ENCODE measurements at places on chromosomes 13 and 19.

DNA sequence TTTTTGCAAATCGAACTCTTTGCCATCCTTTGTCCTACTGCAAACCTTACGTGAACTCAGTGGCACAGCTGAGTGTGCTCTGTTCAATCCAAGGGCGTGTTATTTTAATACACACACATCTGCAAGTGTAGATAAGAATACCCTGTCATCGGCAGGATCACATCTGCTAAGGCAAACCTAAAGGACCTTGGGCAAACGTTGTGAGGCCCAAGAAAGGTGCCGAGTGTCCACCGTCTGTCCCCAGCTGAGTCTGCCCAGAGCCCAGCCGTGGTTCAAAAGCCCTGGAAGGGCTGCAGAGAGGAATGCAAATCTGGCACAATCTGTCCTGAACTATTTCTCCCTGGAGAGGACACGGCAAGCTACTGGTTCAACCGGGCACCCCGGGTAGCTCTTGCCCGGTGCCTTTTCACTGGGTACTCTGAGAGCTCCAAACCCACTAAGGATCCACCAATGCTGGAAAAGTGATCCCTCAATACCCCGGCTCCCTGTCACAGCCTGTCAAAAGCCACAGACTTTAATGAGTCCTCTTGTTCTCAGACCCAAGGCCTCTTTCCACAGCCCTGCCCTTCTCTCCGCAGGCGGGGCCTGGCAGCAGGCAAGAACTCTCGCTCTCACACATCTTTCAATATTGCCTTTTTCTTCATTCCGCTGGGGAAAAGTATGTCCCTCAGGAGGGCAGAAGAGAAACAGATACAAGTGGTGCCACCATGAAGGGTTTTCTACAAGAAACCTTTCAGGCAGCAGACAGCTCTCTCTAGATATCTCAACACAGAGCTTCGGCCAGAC, 17.0 kb downstream of the SLC7A1 start:
- no peak for DNase-seq

- peak; percentile 2 for DNase-seq
Observed at GRCh38 chr13:90233933-90234672, 1113.4 kb upstream of the MIR17HG start.

- no peak for DNase-seq
Observed at GRCh38 chr13:114047358-114047881, 73.5 kb upstream of the C13orf46 start.

DNA sequence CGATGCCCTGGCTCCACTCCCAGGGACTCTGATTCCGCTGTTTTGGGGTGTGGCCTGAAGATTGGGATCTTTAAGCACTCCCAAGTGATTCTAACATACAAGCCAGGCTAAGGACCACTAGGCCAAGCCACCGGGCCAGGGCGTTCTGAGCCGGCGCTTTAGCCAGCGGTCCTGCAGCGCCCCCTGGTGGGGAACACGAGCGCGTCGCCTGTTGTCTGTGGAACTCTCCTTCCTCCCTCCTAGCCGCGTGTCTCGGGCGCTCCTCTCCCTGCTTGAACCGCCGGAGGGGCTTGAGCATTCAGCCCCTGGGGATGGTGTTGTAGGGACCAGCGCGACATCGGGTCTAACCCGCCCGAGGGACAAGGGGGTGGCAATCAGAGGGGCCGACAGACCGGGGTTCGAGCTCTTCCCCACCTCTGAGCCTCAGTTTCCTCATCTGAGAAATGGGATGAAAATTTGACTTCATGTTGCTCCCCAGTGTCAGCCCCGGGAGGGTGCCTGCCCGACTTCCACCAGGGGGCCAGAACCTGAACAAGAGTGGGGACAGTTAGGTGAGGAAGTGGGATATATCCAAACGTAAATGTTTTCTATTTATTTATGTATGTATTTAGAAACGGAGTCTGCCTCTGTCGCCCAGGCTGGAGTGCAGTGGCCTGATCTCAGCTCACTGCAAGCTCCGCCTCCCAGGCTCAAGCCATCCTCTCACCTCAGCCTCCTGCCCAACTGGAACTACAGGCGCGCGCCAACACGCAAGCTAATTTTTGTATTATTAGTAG, 18.0 kb upstream of the PNMA8B start:
- peak; percentile 76 for DNase-seq

- DNase-seq, result no peak
Observed at GRCh38 chr13:21882766-21883165, 211.9 kb downstream of the FGF9 start.

GRCh38 chr19:18562086-18562485, 4.4 kb downstream of the KXD1 start:
- no peak for DNase-seq

DNA sequence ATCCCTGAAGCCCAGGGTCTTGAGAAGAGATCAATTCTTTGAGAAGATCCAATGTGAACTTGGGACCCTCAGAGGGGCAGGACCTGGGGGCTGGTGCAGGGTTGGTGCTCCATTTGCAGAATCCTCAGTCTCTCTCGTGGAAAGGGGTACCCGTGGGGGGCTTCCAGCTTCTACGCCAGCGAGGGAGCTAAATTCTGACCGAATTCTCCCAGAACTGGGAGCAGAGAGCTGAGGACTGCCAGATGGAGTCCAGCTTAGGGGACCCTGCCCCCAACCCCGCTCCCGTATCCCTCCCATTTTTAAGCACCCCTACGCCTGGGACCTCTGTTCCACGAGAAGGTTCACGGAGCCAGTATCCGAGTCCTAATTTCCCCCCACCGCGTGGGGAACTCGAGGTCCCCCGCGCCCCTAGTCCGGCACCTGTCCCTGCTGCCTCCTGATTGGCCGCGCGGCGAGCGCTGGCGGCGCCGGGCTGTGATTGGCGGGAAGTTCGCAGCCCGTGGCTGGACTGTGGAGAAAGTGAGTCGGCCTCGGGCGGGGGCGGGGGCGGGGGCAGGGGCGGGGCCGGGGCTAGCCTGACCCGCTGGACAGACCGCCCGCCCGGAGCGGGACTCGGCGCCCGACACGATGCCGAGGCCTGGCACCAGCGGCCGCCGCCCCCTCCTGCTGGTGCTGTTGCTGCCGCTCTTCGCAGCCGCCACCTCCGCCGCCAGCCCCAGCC, 4.4 kb upstream of the LTBP4 start:
- DNase-seq, result no peak

GRCh38 chr13:107365466-107366215, 797.7 kb upstream of the ARGLU1 start:
- DNase-seq, result no peak

DNA sequence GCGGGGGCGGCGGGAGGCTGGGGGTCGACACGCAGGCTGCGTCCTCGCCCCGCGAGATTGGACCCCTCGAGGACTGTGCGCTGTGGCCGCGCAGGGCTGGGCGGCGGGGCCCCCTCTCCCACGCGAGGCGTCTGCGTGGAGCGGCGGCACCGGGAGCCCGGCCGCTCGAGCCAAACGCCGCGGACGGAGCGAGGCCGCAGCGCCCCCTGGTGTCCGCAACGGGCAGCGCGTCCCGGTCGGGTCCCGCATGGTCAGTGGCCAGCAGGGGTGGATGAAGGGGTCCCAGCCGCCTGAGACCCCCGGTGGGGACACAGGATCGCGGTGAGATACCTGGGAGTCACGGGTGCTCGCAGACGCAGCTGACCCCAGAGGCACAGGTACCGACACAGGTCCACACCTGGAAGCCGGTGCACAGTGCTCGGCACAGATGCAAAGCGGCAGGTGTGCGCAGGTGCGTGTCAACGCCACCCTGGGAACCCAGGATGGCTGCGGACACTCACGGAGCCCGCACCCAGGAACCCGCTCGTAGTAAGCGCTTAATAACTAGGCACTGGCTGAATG, 2.1 kb upstream of the CIRBP start:
- DNase-seq, result peak; percentile 71

DNA sequence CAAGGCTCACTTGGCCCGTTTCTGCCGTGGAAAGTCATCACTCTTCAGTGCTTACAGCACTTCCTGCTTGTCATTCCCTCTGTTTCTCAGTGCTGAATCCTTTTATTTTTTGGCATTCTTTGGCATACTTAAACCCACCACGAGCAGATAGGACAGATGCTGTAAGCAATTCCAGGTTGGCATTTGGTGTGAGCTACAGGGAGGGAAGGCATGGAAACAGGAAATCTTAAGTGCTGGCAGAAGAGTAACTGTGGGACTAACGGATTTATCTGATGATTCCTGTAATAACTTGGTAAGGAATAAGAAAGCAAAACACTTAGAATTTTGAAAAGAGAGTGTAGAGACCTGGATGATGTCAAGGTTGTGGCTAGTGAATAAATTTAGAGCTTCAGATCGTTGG, 273.4 kb downstream of the GPC6 start:
- DNase-seq, result no peak

DNA sequence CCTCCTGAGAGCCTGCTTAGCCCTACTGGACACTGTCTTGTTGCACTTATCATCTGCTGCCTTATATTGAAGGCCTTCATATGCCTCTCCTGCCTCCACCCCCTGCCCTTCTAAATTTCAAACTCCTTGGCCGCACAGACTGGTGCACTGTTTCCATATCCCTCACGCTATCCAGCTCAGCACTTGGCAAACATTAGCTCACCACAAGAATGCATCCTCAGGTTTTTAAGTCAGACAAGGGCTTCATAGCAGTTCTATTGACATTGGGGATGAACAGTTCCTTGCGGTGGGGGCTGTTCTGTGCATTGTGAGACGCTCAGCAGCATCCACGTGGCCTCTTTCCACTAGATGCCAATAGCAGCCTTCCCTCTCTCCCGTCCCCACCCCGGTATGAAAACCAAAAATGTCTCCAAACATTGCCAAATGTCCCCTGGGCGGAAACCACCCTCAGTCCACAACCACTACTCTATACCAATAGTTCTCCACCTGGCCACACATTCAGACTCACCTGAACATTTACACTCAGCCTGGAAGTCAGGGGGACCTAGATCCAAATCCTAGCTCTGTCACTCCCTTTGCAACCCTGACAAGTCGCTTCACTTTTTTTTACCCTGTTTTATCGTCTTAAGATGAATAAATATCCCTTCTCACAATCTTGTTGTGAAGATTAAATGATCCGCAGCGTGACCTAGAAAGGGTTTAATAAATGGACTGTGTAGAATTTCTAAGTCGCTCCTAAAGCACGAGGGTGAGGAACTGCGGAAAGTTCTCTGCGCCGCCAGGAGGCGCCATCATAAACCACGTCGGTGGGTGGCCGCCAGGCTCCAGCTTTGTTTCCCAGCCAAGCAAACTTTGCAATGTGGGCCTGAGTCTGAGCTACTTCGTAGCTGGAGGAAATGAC, 3.6 kb upstream of the CEACAM3 start:
- DNase-seq, result peak; percentile 70

GRCh38 chr13:56713656-56714055, 427.1 kb upstream of the PRR20A start:
- no peak for DNase-seq

GRCh38 chr13:60427285-60427684, 30.3 kb downstream of the TDRD3 start:
- no peak for DNase-seq

DNA sequence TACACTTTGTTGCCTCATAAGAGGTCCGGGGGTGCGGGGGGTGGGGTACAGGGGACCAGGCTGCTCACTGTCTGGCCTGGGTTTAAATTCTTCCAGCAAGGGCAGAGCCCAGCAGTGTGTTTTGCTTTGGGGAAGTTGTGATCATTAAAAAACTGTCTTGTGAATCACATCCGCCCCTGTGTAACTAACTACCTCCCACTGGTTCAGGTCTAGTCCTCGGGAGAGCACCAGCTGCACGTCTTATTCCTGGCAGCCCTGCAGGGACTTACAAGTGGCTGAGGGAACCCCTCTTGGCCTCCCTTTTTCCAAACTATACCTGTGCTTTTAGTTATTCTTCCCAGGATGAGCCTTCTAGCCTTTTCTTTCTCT, 127.5 kb downstream of the SIPA1L3 start:
- no peak for DNase-seq

GRCh38 chr19:16364231-16364865, 39.7 kb downstream of the KLF2 start:
- no peak for DNase-seq

GRCh38 chr13:24985107-24985506, 110.8 kb upstream of the PABPC3 start:
- DNase-seq, result no peak

GRCh38 chr13:67742478-67742877, 512.3 kb upstream of the PCDH9 start:
- DNase-seq, result no peak

- DNase-seq, result no peak
Observed at GRCh38 chr13:99986741-99987140, 5.2 kb downstream of the ZIC2 start.

- DNase-seq, result no peak
Observed at GRCh38 chr13:73075546-73075945, 16.7 kb downstream of the KLF5 start.

DNA sequence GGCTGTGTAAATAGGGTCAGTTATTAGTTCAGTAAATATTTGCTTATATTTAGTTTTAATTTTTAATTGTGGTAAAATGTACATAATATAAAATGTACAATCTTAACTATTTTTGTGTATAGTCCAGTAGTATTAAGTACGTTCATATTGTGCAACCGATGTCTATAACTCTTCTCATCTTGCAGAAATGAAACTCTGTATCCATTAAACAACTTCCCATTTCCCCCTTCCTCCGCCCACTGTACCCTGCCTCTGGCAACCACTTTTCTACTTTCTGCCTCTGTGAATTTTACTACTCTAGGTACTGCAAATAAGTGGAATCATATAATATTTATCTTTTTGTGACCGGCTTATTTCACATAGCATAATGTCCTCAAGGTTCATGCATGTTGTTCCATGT, 24.4 kb downstream of the UBAC2 start:
- DNase-seq, result no peak

DNA sequence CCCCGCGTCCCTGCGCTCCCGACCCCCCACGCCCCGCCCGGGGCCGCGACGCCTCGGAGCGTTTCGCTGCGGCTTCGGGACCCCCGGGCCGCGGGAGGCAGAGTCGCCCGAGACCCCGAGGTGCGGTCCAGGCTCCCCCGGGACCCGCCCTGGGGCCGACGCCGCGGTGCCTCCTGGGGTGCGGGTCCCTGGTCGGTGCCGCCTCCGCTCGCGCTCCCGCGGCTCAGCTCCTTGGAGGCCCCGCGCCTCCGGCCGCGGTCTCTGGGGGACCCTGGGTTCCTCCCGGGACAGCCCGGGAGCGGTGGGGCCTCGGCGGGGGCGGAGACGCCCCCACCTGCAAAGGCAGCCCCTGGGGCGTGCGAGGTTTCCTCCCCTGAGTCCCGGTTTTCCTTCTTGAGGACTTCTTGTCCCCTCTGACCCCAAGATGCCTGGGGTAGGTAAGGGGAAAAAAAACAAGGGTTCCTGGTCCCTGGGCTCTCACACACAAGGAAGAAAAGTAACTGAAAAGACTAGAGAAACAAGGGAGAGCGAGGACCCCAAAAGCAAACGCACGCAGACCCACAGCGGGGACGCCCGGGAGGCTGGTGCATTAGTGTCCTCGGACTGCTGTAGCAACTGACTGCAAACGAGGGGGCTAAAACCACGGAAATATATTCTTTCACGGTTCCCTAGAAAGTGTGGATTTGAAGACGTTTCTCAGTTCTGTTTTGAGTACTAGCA, 740 bp downstream of the ZNF555 start:
- no peak for DNase-seq

GRCh38 chr19:7197760-7198696, 96.2 kb downstream of the INSR start:
- DNase-seq, result peak; percentile 98

DNA sequence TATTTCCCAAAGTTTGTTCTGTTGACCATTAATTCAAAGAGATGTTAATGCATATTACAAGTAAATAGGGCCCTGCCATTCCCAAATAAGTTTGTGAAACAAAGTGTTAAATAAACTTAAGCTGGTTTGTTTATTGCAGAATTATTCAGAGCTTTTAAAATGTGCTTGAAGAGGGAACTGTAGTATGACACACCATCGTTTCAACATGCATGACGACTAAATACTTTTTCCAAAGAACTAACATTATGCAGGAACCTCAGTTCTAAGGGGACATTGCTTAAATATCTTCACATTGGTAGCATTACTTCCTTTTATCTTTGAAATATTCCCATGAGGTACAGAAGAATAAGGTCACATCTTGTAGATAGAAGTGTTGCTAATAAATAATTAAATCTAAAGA, 14.6 kb downstream of the LHFPL6 start:
- DNase-seq, result no peak
